RCC 7860 (cell line): ENCODE measurements at places on chromosomes 7 and 10.
A peak's percentile ranks its signal among the peaks of the same experiment; 100 is the strongest.

DNA sequence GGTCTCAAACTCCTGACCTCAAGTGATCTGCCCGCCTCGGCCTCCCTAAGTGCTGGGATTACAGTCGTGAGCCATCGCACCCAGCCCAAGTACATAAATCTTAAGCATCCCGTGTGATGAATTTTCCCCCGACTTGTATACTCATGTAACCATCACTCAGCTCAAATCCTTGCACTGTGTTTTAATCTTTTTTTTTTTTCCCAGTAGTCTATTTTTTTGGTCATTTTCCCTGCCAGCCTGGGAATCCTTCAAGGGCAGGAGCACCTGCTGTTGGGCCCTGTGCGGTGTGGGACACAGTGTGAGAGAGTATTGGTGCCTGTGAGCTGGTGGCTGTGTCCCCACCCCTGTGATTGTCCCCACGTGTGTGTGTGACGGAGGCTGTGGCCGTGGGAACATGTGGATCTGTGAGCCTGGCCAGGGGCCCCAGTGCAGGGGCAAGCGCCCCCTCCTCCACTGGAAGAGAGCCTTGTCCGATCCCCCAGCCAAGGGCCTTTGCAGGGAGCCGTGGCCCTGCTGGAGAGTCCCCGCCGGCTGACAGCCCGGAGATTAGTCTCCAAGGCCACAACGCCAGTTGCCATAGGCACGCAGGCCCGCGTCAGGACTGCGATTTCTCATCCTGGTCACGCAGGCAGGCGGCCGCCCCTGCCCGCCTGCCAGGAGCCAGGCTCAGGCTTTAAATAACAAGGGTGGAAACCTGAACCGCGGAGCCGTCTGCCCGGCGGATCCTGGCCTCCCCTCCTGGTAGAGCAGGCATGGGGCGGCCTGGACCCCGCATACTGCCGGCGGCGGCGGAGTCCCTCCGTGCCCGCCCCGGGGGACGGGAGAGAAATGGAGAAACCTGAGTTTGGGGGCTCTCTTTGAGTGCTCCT, 26.5 kb downstream of the GTF2IRD1 start:
- DNase-seq, result peak; percentile 86

DNA sequence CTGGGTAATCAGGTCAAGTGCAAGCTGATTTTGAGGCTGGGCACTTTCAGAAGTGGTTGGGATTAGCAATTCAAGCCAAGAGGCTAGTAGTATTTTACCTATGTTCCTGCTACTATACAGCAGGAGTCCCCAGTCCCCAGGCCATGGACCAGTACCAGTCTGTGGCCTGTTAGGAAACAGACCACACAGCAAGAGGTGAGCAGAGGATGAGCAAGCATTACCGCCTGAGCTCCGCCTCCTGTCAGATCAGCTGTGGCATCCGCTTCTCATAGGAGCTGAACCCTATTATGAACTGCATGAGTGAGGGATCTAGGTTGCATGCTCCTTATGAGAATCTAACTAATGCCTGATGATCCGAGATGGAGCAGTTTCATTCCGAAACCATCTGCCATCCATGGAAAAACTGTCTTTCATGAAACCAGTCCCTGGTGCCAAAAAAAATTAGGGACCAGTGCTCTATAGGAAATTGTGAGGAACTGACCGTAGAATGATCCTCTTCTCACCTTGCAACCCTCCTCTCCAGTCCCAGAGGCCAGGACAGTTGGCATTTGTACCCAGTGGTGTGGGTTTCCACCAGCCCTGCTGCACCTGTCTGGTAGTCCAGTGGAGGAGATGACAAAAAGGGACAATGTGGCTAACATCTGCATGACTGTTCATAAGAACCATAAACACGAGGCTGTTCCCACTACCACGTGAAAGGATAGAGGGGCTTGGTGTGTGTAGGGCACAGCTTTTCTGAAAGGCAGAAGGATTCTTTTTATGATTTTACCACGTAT, 172.5 kb downstream of the KIAA1217 start:
- no peak for DNase-seq

GRCh38 chr10:33008499-33009243, 50.6 kb upstream of the ITGB1 start:
- peak; percentile 76 for DNase-seq

- no peak for DNase-seq
Observed at GRCh38 chr10:70557086-70557845, 45.3 kb downstream of the PRF1 start.

- DNase-seq, result no peak
Observed at GRCh38 chr7:1912593-1913465, 242.8 kb downstream of the ELFN1 start.

DNA sequence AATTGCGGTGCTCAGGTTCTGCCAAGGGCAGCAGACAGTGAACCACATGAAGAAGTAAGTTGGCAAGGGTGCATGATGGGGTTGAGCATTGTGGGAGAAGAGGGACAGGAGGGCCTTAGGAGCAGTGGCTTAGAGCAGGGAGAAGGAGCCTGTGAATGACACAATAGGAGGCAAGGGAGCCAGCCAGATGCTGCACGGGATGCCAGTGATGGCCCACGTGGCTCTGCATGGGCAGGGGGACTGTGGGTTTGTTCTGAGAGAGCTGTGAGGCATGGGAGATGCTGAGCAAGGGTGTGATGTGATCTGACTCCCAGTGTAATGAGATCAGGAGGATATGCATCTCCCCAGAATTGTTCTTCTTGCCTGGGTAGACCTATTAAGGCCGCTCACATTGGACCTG, 60.9 kb downstream of the C10orf90 start:
- DNase-seq, result no peak

- DNase-seq, result no peak
Observed at GRCh38 chr7:27639851-27640250, 22.8 kb downstream of the HIBADH start.
